Activated B cell treated with CpG ODN at 0.5 μM for 24 hours (primary cell): ENCODE measurements at places on chromosomes 12 and 14. TPM values are rescaled to one million over a fixed set of nuclear protein-coding genes. Genes with fewer than 3 reads are reported as not detected.

- no peaks in the 10 kb centered on the region for H3K36me3 ChIP-seq
- H3K4me1 ChIP-seq, result peaks cover 83% of the 10 kb centered on the region
- DNase-seq, result no peak
- peak overlapping the region; percentile 15 for H3K4me3 ChIP-seq
- no peaks in the 10 kb centered on the region for H3K27me3 ChIP-seq
Measured at GRCh38 chr12:124550123-124551089, 17.0 kb downstream of the NCOR2 start.

DNA sequence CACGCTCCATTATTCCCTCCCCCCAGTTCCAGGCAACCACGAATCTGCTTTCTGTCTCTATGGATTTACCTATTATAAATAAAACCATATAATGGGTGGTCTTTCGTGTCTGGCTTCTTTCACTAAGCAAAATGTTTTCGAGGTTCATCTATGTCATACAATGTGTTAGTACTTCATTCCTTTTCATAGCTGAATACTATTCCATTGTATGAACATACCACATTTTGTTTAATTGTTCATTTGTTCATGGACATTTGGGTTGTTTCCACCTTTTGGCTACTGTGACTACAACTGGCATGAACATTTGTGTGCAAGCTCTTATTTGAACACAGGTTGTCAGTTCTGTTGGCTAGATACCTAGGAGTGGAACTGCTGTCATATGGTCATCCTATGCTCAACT lies 12.9 kb upstream of the PAPOLA start:
- no peak for DNase-seq
- no peaks in the 10 kb centered on the region for H3K27me3 ChIP-seq
- H3K4me3 ChIP-seq, result no peak overlapping the region

DNA sequence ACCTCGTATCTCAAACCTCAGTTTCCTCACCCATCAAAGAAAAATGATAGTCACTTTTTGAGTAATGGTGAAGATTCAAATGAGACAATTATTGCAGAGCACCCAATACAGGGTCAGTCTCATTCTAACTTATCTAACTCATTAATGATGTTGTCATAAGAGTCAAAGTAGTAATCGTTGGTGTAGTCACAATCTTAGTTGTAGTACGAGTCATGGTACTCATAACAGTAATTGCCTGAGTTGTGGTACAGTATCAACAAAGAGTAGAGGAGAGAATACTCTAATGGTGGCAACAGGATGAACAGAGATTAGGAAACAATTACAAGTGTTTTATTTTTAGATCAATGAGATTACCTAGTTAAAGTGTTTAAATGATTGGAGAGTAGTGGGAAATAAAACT lies 93.6 kb upstream of the TMTC2 start:
- no peak overlapping the region for H3K27ac ChIP-seq
- no peaks in the 10 kb centered on the region for H3K36me3 ChIP-seq
- H3K27me3 ChIP-seq, result no peaks in the 10 kb centered on the region
- H3K4me1 ChIP-seq, result no peaks in the 10 kb centered on the region
- DNase-seq, result no peak

DNA sequence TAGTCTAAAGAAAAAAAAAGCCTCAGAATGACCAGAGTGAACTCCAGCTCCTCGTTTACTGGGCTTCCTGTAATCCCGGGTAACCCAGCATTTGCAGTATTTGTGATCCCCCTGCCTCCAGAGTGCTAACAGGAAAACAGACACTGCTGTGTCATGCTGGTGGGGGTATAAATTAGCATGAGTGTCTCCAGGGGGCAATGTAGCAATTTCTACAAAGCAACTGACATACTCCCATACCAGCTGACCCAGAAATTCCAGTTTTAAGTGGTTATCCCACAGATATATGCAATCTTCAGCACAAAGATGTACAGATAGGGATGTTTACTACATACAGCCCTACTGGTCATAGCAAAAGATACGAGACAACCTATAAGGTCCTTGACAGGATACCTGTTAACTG lies 18.8 kb downstream of the TTC7B start:
- no peak overlapping the region for H3K27ac ChIP-seq
- no peaks in the 10 kb centered on the region for H3K4me1 ChIP-seq
- H3K4me3 ChIP-seq, result no peak overlapping the region
- no peaks in the 10 kb centered on the region for H3K36me3 ChIP-seq
- peaks cover 5% of the 10 kb centered on the region for H3K27me3 ChIP-seq

GRCh38 chr14:72812292-72812851 lies 81.5 kb downstream of the DPF3 start:
- peaks cover 3% of the 10 kb centered on the region for H3K36me3 ChIP-seq
- no peak overlapping the region for H3K4me3 ChIP-seq
- H3K27me3 ChIP-seq, result no peaks in the 10 kb centered on the region
- no peak overlapping the region for H3K27ac ChIP-seq

DNA sequence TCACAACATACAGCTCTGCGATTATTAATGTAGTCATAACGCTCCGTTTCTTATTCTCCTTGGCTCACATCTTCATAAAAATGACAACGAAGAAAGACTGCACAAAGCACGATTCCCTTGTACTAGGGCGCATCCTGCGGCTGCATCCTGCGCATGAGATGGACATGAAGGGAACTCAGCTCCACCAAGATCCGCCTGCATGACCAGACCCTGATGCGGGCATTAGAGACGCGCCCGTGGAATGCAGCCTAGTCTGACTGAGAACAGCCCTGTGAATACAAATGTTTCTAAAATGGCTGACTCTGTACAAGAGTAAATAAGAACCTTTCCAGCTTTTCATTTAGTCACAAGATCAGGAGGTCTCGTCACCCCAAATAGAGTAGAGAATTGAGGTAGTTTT lies 422.2 kb downstream of the NOVA1 start:
- no peaks in the 10 kb centered on the region for H3K4me1 ChIP-seq
- no peaks in the 10 kb centered on the region for H3K36me3 ChIP-seq
- H3K27ac ChIP-seq, result no peak overlapping the region
- H3K4me3 ChIP-seq, result no peak overlapping the region
- no peaks in the 10 kb centered on the region for H3K27me3 ChIP-seq
- DNase-seq, result no peak

DNA sequence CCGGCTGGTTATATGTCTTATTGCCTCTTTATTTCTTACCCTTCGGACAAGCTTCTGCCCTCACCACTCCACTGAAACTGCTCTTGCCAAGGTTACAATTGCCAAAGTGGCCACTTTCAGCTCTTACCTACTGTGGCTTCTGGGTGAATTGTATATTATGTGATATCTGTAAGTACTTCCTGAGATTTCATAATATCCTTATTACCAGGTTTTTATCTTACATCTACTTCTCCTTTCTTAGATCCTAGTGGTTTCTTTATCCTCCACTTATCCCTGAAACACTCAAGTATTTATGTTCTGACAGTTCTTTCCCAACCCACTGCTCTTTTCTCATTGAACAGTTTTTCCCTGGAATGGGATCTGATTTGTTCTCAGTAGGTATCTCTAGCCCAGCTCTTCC lies 10.5 kb downstream of the CELA1 start:
- DNase-seq, result no peak
- no peaks in the 10 kb centered on the region for H3K36me3 ChIP-seq
- H3K27me3 ChIP-seq, result no peaks in the 10 kb centered on the region
- H3K27ac ChIP-seq, result no peak overlapping the region
- no peaks in the 10 kb centered on the region for H3K4me1 ChIP-seq

DNA sequence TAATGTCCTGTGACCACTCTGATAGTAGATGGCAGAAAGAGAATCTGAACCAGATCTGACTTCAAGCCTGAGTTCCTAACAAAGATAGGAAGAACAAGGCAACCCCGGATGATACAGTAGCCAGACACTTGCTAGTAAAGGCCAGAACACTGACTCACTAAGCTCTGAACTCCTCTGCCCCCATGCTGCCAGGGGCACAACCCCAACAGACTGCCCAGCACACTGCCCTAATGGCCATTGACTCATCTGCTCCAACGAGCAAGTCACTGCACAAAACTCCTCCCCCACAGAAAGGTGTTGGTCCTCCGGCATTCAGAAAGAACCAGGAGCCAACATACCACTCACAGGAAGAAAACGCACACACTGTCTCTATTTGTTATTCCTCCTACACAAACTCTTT lies 179.6 kb upstream of the NUDT4 start:
- no peaks in the 10 kb centered on the region for H3K27me3 ChIP-seq
- peaks cover 2% of the 10 kb centered on the region for H3K4me1 ChIP-seq
- no peak overlapping the region for H3K4me3 ChIP-seq
- H3K27ac ChIP-seq, result no peak overlapping the region

- no peak for DNase-seq
- H3K27me3 ChIP-seq, result no peaks in the 10 kb centered on the region
- peaks cover 2% of the 10 kb centered on the region for H3K36me3 ChIP-seq
- no peaks in the 10 kb centered on the region for H3K4me1 ChIP-seq
- no peak overlapping the region for H3K27ac ChIP-seq
Measured at GRCh38 chr14:68140076-68140741, 320.6 kb downstream of the RAD51B start.

- DNase-seq, result no peak
- H3K27ac ChIP-seq, result no peak overlapping the region
- no peaks in the 10 kb centered on the region for H3K36me3 ChIP-seq
- H3K4me3 ChIP-seq, result no peak overlapping the region
- H3K27me3 ChIP-seq, result peaks cover 41% of the 10 kb centered on the region
Measured at GRCh38 chr12:52260361-52261207, 13.9 kb upstream of the KRT86 start.

DNA sequence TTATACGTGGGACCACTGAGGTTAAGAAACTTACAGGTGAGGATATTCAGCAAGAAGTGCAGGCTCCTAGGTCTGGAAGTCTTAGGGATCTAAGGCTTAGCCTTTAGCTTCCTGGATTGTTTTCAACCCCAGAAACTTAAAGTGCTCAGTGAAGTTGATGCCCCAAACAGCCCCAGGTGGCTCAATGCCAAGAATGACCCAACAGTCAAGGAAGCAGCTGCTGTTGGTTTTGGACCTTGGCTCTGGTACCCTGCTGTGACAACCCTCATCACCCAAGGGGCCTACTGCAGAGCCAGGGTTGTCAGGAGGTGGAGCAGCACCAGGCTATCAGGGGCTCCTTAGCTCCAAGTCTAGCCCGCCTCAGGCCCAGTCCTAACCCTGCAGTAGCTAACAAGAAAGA lies 36.8 kb downstream of the VDR start:
- DNase-seq, result no peak
- H3K27me3 ChIP-seq, result no peaks in the 10 kb centered on the region
- H3K4me3 ChIP-seq, result no peak overlapping the region
- H3K36me3 ChIP-seq, result no peaks in the 10 kb centered on the region

GRCh38 chr12:12883369-12884001 lies 7.9 kb upstream of the GPRC5A start:
- no peaks in the 10 kb centered on the region for H3K4me1 ChIP-seq
- H3K27ac ChIP-seq, result no peak overlapping the region
- no peak for DNase-seq
- no peaks in the 10 kb centered on the region for H3K36me3 ChIP-seq

DNA sequence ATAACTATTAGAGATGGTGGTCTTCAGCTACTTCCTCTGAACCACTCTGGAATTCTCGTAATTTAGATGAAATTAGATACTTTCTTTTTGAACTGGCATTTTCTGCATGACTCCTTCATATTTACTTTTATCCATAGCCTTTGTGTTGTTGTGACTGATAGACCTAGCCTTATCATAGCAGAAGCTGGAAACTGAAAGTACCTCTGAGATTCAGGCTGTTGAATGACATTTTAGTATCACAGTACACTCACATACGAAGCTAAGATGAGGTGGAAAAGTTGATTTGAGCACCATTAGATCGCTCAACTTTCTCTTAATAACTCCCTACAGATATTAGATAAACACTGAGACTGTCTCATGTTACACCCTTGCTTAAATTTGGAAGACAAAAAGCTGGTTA lies 525.1 kb upstream of the FBXO33 start:
- no peaks in the 10 kb centered on the region for H3K36me3 ChIP-seq
- H3K27me3 ChIP-seq, result no peaks in the 10 kb centered on the region
- no peak for DNase-seq
- no peaks in the 10 kb centered on the region for H3K4me1 ChIP-seq
- H3K27ac ChIP-seq, result no peak overlapping the region

- H3K4me1 ChIP-seq, result peaks cover 78% of the 10 kb centered on the region
- peak overlapping the region; percentile 68 for H3K4me3 ChIP-seq
- H3K36me3 ChIP-seq, result peaks cover 36% of the 10 kb centered on the region
- no peaks in the 10 kb centered on the region for H3K27me3 ChIP-seq
- DNase-seq, result peak; percentile 26
- H3K27ac ChIP-seq, result peak overlapping the region; percentile 97
Measured at GRCh38 chr12:104643819-104644669, 187.3 kb downstream of the CHST11 start.

- no peaks in the 10 kb centered on the region for H3K27me3 ChIP-seq
- no peak for DNase-seq
- H3K4me3 ChIP-seq, result no peak overlapping the region
- peaks cover 28% of the 10 kb centered on the region for H3K36me3 ChIP-seq
- peaks cover 2% of the 10 kb centered on the region for H3K4me1 ChIP-seq
- no peak overlapping the region for H3K27ac ChIP-seq
Measured at GRCh38 chr14:68104518-68104917, 284.9 kb downstream of the RAD51B start.

DNA sequence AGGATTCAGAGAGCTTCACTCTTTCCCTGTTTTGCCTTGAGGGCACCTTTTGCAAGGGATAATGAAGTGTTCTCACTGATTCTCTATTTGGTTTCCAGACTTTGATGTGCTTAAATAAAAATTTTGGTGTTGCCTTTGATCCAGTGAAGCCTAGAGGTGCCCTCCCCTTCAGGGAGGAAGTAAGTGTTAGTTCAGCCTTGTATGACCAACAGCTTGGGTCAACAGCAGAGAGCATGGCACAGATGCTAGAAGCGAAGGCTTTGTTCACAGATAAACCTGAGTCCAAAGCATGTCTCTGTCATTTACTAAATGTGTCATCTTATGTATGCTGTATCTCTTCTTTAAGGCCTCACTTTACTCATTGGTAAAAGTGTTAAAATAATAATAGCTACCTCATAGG lies 52.8 kb upstream of the STXBP6 start:
- H3K27ac ChIP-seq, result no peak overlapping the region
- H3K36me3 ChIP-seq, result no peaks in the 10 kb centered on the region
- H3K27me3 ChIP-seq, result peaks cover 2% of the 10 kb centered on the region
- H3K4me3 ChIP-seq, result no peak overlapping the region
- no peaks in the 10 kb centered on the region for H3K4me1 ChIP-seq
- DNase-seq, result no peak

- DNase-seq, result no peak
Measured at GRCh38 chr14:63212776-63213500, 8.7 kb downstream of the RHOJ start.

GRCh38 chr12:80041692-80042091 lies 57.6 kb upstream of the OTOGL start:
- no peak for DNase-seq
- H3K27ac ChIP-seq, result no peak overlapping the region
- H3K4me1 ChIP-seq, result no peaks in the 10 kb centered on the region
- H3K36me3 ChIP-seq, result no peaks in the 10 kb centered on the region
- peaks cover 7% of the 10 kb centered on the region for H3K27me3 ChIP-seq
- no peak overlapping the region for H3K4me3 ChIP-seq

- H3K27me3 ChIP-seq, result peaks cover 10% of the 10 kb centered on the region
- H3K4me3 ChIP-seq, result no peak within 1 kb of the TSS
- H3K27ac ChIP-seq, result no peak within 1 kb of the TSS
- H3K36me3 ChIP-seq, result no peaks in the 10 kb centered on the region
- no peak for DNase-seq
Measured at GRCh38 chr12:54853933-54854538, at the start of gene MUCL1. MUCL1 (plus strand) TSS chr12:54854516; CDS start chr12:54854583, 67 bp downstream.

Gene MYH6
- not detected in 2 replicates for total RNA-seq

Gene C1S
- total RNA-seq, result 0.71 and 1.6 TPM in 2 replicates

Gene MSI1
- not detected in 2 replicates for total RNA-seq

Gene GPR68
- 1.4 and 1.8 TPM in 2 replicates for total RNA-seq

Gene PUS7L
- total RNA-seq, result 16.1 and 19.9 TPM in 2 replicates

Gene TAS2R10
- 0.27 and 0.44 TPM in 2 replicates for total RNA-seq

Gene TSPAN8
- total RNA-seq, result not detected in 2 replicates

Gene STON2
- 0.51 TPM in 1 of 2 replicates, not detected in the other for total RNA-seq

Gene RND1
- total RNA-seq, result 4.9 and 5.9 TPM in 2 replicates

Gene EIF5
- 234 and 274 TPM in 2 replicates for total RNA-seq

Gene CLEC2B
- total RNA-seq, result 18.4 and 19.1 TPM in 2 replicates

Gene HOTAIR
- total RNA-seq, result not detected in 2 replicates
